CD4-positive, alpha-beta T cell treated with Interleukin-21 for 1 hour (primary cell): ENCODE measurements at places on chromosomes 13 and 19.

DNA sequence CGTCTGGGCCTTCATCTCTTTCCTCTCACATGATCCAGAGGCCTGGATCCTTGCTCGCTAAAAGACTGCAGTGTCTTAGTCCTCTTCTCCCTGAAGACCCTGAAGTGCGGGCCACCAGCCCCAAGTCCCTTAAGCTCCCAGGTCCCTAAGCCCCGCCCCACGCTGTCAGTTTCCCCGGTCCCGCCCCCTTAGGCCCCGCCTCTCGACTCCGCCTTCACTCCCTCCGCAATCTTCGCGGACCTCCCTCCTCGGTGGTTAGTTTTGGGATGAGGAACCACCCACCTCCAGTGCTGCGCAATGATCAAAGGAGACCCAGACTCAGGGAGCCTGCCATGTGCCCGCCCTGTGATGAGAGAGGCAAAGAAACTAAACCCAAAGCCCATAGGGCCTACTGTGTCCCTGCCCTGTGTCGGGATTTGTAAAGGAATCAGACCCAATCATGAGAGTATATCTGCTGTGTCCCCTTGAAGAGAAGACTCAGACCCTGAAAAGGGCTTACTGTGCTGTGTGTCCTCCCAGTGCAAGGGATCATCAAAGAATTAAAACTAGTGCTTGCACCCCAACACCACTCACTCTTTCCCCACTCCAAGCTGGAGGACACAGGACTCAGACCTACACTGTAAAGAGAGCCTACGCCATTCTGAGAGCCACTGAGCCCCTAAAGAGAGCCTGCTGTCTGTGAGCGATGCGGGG, 3.0 kb upstream of the COX6B1 start:
- DNase-seq = peak; percentile 77

DNA sequence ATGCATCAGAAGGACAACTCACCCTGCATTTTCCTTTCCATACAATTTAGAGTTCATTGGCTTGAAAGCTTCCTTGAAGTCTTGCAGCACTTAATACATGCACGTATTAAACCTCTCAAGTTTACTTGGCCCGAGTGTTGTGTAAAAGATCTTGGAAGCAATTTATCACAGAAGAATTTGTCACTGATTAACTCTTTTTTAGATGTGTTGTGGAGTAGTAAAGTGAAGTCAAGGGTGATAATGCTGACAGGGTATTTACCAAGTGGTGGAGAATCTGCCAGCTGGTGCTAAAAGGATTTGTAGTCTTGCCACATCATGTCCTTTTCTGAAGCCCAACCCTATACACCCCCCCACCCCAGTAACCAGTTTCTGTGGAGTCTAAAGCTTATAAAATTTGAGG, 421.0 kb upstream of the MIR17HG start:
- DNase-seq = no peak

- DNase-seq = no peak
These were observed 53.2 kb downstream of the MLLT1 start for GRCh38 chr19:6226444-6227155.

DNA sequence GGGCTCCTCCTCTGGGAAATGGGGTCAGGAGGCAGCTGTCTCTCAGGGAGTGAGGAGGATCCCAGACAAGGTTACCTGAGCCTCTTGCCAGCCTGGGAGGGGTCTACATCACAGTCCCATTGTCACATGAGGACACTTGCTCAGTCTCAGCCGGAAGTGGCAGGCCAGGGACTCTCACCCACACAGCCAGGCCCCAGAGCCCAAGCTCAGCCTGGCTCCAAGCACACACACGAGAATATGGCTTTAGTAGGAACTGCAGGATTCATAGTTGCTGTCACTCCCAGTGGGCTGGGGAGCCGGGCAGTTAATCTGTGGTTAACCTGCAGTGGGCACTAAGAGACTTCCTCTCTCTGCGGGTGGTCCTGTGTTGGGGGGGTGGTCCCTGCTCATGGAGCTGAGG, 15.8 kb upstream of the RELB start:
- no peak for DNase-seq

DNA sequence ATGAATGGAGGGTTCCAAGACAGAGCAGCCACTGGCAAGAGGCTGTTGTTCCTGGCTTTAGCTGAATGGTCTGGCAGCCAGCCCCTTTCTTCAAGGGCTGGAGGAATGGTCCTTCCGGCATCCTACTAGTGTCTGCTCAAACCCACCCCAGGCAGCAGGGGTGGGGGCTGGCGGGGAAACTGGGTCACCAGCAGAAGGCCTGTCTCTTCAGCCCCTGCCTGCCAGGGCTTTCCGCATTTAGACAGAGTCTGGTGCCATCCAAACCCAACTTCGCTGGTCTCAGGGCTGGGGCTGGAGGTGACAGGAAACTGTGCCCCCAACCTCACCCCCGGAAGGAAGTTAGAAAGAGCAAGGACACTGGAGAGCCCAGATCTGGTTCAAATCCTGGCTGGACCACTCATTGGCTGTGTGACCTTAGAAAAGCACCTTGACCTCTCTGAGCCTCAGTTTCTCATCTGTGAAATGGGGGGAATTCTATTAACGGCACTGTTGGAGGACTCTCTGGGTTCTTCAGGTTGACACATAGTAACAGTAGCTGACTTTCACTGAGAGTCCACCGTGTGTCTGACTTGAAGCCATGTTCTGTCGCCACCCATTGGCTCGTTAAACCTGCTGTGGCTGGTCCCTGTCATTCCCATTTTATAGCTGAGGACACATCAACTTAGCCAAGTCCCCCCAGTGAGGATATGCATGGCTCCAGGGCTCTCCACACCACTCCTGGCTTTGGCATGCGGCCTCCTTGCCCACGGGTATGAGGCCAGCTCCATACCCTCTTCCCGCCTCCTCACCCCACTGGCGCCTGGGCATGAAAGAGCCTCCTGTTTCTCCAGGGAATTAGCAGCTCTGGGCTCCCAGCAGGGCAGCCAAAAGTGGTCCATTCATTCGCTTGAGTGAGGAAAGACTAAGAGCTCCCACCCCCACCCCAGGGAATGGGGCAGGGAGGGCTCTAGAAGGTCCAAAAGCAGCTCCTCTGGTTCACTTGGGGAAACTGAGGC, 2.5 kb upstream of the NR2C2AP start:
- no peak for DNase-seq

GRCh38 chr13:43273362-43273761, 250.0 kb downstream of the DNAJC15 start:
- no peak for DNase-seq

GRCh38 chr19:10006335-10006708, 4.0 kb downstream of the COL5A3 start:
- no peak for DNase-seq

DNA sequence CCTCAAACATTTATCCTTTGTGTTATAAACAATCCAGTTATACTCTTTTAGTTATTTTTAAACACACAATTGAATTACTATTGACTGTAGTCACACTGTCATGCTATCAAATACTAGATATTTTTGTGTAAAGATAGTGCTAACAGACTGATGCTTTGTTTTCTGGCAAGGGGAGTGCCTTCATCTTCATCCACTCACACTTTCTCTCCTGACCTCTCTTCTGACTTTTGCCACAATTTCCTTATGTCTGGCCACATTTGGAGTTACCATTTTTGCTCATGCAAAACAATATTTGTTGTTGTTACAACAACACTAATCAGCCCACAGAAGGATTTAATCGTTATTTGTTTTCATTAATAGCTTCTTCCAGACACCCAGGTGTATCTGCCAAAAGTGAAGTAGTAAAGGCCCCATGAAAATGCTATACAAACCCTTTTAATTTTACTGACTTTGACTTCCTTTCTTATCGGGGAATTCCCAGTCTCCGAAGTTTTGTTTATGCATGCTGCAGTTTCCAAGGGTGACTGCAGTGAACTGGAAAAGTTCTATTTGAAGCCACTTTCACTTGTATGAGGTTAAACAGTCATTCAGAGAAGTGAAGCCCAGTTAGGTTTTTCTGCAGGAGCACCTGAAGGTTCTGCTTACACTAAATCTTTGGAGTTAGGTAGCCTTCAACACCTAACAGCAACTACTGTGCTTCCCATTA, 66.1 kb upstream of the FRY start:
- DNase-seq = peak; percentile 23

- DNase-seq = no peak
These were observed 105.5 kb downstream of the SHISA2 start for GRCh38 chr13:25946321-25946720.

GRCh38 chr19:54319049-54319448, 6.1 kb upstream of the LILRA5 start:
- DNase-seq = no peak
